COR-L47 (cell line): ENCODE measurements at places on chromosomes 16 and 17.

DNA sequence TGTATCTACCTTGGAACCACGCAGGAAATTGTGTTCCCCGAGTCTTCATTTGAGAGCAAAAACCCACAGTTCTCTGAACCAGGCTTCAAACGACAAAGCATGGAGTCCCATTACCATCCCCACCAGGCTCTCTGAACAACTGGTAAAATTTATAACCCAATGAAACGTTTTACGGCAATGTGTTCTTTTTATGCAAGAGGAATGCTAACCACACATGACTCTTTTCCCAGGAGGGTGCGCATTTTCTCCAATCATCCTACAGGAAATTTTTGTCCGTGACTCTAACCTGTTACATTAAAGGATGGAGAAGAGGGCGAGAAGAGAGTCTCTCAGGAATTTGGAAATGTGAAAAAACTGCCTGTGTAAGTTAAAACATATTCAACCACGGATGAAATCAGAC lies 17.8 kb downstream of the STX8 start:
- DNase-seq, result no peak

GRCh38 chr16:9800186-9800738 lies 382.0 kb downstream of the GRIN2A start:
- no peak for DNase-seq

DNA sequence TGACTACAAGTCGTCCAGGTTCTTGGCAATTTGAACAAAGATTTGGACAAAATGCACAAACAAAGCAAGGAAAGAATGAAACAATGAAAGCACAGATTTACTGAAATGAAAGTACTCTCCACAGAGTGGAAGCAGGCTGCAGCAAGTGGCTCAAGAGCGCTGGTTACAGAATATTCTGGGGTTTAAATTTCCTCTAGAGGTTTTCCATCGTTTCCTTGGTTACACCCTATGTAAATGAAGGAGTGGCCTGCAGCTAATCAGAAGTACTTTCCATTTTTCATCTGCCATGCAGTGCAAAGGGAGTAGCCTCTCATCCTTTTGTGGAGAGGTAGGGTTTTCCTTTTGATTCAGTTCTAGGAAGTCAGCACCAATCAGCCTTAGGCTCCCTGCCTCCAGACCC lies 11.8 kb downstream of the STXBP4 start:
- DNase-seq, result no peak

GRCh38 chr17:75386430-75386829 lies 19.0 kb downstream of the GRB2 start:
- DNase-seq, result no peak

GRCh38 chr17:2259769-2260536 lies 43.6 kb downstream of the SMG6 start:
- DNase-seq, result no peak

DNA sequence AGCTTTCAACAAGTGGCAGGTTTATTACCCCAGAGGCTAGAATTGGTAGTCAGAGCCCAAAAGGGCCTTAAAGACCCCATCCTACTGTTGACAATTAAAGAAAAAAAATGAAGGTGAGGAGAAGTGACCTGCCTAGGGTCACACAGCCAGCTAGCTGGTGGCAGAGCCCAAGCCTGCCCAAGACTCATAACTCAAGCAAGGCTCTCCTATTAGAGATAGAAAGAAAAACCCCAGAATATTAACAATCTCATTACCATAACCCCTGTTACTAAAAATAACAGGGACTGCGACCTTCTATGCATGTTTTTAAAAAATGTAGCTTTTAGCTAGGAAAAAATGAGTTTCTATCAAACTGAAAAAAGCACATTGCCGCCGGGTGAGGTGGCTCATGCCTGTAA lies 14.0 kb downstream of the HSPB9 start:
- no peak for DNase-seq

DNA sequence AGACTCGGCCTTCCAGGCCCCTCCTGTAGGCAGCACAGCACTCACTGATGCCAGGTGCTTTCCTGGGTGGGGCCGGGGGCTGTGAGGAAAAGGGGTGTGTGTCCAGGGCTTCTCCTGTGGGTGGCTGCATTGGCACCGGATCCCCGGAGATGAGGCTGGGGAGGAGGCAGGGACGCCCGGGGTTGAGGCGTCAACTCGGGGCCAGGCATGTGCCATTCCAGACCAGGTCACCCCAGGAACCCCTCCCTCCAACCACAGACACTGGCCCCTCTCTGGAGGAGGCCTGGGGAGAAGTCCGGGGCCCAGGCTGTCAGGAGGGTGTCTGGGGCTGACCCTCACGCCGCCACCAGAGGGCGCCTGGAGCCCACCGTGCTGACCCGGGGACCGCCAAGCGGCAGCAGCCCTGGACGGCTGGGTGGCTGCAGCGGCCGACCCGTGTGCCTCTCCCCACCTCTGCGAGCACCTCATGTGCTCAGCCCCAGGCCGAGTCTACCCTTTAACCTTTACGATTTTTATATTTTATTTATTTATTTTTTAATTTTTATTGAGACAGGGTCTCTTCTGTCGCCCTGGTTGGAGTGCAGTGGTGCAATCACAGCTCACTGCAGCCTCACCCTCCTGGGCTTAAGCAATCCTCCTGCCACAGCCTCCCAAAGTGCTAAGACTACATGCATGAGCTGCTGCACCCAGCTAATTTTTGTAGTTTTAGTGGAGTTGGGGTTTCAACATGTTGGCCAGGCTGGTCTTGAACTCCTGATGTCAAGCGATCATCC lies 3.2 kb upstream of the METRN start:
- DNase-seq, result peak; percentile 54

- DNase-seq, result no peak
Observed at GRCh38 chr16:20849589-20850390, 43.5 kb downstream of the REXO5 start.

DNA sequence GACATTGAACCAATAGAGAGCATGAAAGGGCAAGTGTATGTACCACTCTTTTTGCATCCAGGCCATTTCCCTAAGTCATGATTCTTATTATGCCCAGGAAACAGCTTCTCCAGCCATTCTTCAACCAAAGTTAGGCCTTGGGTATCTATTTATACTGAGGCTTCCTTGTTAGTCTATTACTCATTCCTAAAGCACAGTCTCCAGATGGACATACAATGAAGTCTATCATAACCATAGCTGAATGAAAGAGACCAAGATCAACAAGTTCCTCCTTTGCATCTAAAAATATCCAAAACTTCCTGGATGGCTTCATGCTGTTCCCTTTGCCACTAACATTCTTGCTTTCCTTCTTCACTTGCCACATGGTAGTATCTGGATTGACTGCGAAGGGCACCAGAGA lies 265.9 kb downstream of the CDH8 start:
- no peak for DNase-seq

DNA sequence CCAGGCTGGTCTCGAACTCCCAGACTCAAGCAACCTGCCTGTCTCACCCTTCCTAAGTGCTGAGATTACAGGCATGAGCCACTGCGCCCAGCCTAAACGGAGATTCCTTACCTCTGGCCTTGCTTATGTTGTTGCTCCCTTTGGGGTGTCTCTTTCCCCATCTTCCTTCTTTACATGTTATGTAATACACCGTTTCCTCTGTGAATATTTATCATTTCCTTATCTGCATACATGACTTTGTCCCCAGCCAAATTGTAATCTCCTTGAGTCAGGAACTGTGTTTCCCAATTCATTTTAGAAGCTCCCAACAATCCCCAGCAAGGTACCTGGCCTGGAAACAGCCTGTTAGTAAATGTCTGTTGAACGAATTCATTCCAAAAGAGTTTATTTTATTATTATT lies 15.7 kb downstream of the COPZ2 start:
- no peak for DNase-seq

GRCh38 chr16:79064256-79064972 lies 536.1 kb downstream of the MAF start:
- DNase-seq, result no peak

- no peak for DNase-seq
Observed at GRCh38 chr16:71339236-71340171, 19.0 kb upstream of the CALB2 start.

- peak; percentile 76 for DNase-seq
Observed at GRCh38 chr17:80832266-80832676, 159.4 kb upstream of the CHMP6 start.

DNA sequence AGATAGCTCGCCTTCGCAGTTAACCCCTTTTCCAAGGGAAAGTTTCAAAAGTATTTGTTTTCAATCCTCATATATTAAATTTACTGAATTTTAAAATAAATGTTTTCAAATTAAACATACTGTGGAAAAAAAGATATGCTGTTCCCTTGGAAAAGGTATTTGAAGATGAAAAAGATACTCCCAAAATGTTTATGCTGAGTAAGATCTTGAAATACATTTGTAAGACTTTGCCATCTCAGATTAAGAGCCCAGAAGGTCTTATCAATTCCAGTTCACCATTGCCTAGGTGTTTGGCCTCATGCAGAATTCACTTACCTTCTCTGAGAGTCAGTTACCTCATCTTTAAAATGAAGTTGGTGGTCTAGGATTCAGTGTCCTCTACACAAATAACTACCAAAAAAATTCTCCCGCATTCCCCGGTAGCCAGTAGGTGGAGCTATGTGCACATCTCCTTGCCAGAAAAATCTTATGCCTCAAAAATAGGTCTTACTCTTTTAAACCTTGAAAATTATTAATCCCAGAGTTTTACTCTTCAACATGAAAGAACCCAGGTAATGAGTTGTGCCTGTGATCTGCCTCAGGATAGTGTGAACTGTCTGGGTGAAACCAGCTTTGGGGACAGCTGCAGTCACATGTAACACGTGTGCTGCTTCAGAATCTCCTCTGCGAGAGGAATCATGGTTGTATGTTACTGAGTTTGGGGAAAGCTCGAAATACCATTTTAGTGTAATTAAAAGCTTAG lies 178.3 kb downstream of the MRTFB start:
- no peak for DNase-seq

- no peak for DNase-seq
Observed at GRCh38 chr17:66686601-66687000, 148.3 kb upstream of the CACNG5 start.

- DNase-seq, result peak; percentile 75
Observed at GRCh38 chr17:74379495-74380085, 12.3 kb downstream of the GPR142 start.

- DNase-seq, result no peak
Observed at GRCh38 chr17:20053361-20053964, 44.3 kb downstream of the SPECC1 start.

GRCh38 chr17:81035521-81036196 lies 708 bp downstream of the BAIAP2 start:
- no peak for DNase-seq

- DNase-seq, result no peak
Observed at GRCh38 chr16:68075980-68076379, 9.2 kb upstream of the NFATC3 start.

DNA sequence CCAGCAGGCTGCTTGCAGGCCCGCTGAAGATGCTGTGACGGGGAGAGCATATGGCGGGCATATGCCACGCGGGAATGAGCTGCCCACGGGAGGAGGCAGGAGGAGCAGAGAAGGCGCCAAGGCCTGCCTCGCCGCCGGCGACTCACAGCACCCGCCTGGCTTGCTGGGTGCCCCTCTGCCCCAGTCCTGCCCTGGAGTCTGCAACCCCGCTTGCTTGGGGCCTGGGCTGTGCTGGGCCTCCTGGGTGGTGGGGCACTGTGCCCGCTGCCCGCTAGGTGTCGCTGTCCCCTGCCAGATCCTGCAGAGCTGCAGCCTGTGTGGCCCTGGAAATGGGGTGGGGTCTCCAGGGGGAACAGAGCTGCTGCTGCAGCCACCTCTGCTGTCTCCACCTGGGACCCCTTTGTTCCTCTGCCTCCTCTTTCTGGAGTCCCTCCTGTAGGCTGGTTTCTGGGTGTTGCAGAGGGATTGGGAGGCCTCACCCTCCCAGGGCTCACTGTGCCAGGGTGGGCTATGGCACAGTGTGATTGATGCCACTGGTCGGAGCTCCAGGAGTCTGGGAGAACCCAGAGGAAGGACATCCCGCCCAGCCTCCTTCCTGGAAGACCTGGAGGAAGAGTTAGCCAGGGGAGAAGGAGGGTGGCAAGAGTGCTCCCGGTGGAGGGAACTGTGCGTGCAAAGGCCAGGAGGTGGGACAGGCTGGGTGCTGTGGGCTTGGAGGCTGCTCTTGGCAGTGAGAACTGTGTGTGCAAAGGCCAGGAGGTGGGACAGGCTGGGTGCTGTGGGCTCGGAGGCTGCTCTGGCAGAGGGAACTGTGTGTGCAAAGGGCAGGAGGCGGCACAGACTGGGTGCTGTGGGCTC lies 141.0 kb upstream of the CIBAR2 start:
- no peak for DNase-seq

DNA sequence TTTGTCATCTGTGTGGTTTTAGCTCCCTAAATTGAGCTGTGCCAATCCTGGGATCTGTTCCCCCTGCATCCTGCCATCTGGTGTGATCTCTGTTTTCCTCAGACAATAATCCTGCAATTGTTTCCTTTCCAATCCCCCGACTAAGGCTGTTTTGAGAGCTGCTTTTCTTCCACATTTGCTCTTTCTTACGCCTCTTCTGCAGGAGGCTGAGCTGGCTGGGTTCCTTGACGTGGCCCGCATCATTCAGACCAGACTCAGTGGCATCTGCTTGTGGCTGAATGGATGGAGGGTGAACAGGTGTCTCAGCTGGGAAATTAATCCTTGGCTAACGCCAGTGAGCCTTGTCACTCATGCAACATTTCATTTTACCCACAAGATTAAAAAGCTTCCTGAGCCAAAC lies 9.8 kb upstream of the MED9 start:
- DNase-seq, result no peak

DNA sequence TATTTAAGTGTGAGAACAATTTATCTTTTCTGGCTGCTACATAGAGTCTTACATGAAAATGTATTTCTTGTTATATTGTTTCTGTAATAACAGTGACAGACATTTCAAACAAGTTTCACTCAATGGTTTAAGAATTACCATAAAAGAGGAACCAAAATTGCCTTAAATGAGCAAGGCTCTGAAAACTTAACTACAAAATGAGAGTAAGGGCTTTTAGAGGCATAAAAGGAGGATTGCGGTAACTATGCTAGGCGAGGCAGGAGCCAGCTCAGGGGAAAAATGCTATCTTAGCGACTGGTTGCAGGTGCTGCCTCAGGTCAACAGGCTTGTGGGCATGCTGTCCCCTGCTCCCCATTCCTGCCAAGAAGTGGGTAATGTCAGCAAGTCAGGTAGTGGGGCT lies 81.7 kb upstream of the MSI2 start:
- no peak for DNase-seq

- DNase-seq, result no peak
Observed at GRCh38 chr16:89525146-89525913, 17.1 kb downstream of the SPG7 start.

- peak; percentile 66 for DNase-seq
Observed at GRCh38 chr17:47978324-47978723, 7.4 kb downstream of the CDK5RAP3 start.
